SK-N-SH treated with all-trans-retinoic acid at 6 μM for 48 hours (cell line): ENCODE measurements at places on chromosomes 1 and 21.

DNA sequence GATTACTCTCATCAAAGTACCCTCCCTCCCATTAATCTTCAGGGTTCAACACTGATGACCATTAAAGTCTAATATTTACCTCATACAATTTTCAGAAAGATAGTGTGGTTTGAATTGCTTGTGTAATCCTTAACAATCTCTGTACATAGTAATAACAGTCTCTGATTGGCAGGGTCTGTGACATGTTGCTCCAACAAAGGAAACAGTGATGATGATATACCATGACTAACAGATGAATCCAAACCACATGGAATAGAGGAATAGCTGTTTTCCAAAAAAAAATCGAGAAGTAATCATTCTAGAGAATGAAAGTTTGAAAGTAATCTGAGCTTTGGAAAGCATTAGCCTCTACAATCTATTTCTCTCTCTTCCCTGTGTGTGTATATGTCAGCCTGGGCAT, 610.1 kb upstream of the NEGR1 start:
- ATAC-seq = no peak

DNA sequence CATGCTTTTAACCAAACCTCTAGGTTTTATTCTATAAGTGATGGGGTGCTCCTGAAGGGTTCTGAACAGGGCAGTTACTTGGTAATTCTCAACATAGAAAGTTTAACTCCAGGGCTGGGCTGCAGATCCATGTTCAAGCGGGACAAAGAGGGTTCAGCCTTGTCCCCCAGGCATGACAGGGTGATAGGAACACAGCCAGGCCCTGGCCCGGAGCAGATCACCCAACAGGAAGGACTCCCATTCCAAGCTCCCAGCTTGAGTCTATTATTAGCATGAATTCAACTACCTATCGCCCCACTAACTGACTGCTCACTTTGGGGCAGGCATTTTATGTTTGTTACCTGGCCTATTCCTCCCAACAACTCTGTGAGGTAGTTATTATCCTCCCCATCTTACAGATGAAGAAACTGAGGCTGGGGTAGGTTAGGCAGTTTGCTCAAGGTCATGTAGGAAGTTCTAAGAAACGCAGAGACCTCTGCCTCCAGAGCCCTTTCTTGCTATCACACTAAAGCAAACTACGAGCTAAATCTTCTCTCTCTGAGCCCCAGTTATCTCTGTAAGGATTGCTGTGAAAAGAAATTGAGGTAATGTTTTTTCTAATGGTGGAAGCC, 14.5 kb downstream of the ASAP3 start:
- no peak for ATAC-seq

DNA sequence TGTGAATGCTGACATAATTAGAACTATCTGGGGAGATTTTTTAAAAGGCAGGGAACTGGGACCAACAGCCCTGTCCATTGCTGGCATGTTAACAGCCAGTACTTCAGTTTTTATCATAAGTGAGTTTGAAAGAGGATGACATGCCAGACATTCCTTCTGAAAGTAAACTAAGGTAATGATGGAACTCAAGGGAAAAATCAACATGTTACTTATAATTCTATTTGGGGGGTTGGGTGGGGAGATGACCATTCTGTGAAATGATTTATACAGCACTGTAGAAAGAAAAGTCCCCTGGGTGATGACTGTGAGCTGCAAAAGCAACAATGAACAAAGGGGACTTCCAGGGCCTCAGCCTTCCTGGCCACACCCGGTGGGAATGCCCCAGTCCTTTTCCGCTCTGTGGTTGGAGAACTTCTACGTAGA, 5.4 kb upstream of the LAMC2 start:
- ATAC-seq = peak; percentile 77

GRCh38 chr1:154730259-154730658, 122.3 kb upstream of the ADAR start:
- peak; percentile 50 for ATAC-seq

- no peak for ATAC-seq
Measured at GRCh38 chr1:205312866-205313562, 8.5 kb downstream of the NUAK2 start.

DNA sequence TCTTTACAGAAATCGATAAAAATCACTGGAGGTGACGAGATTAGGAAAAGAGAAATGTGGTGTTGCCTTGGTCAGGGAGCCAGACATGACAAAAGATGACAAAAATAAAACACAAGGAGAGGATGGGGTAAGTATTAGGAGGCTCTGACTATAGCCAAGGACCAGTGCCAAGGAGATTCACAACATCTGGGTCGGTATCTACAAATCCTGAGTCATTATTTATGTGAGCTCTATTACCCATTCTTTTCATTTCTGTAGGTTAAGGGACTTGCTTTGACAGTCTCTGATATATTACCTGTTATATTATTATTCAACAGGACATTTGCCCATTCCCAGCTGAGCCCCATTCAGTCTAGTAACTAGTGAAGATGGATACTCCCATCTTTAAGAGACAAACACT, 120.8 kb downstream of the TYW3 start:
- no peak for ATAC-seq

DNA sequence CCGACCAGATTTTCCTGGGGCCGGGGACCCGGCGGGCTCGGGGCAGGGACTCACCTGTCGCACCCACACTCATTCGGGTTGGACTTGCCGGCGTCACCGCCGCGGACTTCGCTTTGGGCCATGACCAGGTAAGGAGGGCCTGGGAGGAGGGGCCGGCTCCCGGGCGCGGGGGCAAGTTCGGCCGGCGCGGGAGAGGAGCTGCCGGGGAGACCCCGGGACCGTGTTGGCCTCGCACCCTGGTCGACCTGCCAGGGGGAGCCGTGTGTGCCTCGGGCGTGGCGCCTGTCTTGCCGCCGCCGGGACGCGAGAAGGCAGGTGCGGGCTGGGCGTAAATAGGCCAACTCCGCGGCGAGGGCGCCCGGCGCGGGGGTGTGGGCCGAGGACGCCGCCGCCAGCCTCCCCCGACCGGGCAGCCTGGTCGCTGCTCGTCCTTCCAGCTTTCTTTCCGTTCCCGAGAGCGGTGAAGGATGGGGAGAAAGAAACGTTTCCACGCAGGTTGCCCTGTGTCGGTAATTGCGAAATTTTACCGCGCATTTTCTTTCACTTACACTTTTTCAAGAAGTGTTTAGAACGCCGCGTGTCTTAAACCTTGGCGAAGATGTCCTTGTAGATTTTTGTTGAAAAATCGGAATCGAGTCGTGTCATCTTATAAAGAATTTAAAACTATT, 558 bp downstream of the USP1 start:
- peak; percentile 3 for ATAC-seq
